ENCODE measurements at places on chromosomes 13 and 19. TPM values are rescaled to one million over a fixed set of nuclear protein-coding genes. Genes with fewer than 3 reads are reported as not detected.

The TEX101 gene
- not detected for polyA plus RNA-seq

The UGGT2 gene
- polyA plus RNA-seq = 23.6 TPM

GRCh38 chr13:75533861-75534260, 3.8 kb downstream of the COMMD6 start:
- DNase-seq = no peak
- no peak overlapping the region for H3K27ac ChIP-seq
- no peaks in the 10 kb centered on the region for H3K36me3 ChIP-seq
- peaks cover 14% of the 10 kb centered on the region for H3K4me1 ChIP-seq
- no peaks in the 10 kb centered on the region for H3K27me3 ChIP-seq

DNA sequence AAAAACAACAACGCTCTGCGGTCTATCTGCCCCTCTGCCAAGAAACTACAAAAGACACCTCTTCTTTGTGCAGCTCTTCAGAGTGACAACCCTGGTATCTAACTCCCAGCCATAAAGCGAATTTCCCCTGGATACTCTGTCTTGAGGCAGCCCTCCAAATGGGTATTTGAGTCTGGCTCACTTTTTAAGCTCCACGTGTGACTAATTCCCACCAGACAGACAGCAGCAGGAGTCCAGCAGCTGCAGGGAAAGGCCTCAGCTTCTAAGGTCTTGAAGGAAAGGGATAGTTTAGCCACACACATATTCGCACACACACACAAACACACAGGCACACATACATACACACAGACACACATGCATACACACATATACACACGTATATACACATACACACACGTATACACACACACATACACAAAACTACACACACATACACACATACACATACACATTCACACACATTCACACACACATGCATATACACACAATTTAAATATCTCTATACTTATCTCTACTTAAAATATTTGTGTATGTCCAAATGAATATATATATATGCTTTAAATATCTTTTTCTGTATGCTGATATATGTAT, 188.8 kb downstream of the TSHZ3 start:
- DNase-seq = no peak
- no peak overlapping the region for H3K27ac ChIP-seq
- H3K36me3 ChIP-seq = no peaks in the 10 kb centered on the region
- H3K4me1 ChIP-seq = peaks cover 5% of the 10 kb centered on the region
- no peak overlapping the region for H3K4me3 ChIP-seq

GRCh38 chr19:48842789-48843162, 6.5 kb upstream of the HSD17B14 start:
- no peaks in the 10 kb centered on the region for H3K36me3 ChIP-seq
- no peak overlapping the region for H3K27ac ChIP-seq
- H3K27me3 ChIP-seq = no peaks in the 10 kb centered on the region
- peak; percentile 76 for DNase-seq

DNA sequence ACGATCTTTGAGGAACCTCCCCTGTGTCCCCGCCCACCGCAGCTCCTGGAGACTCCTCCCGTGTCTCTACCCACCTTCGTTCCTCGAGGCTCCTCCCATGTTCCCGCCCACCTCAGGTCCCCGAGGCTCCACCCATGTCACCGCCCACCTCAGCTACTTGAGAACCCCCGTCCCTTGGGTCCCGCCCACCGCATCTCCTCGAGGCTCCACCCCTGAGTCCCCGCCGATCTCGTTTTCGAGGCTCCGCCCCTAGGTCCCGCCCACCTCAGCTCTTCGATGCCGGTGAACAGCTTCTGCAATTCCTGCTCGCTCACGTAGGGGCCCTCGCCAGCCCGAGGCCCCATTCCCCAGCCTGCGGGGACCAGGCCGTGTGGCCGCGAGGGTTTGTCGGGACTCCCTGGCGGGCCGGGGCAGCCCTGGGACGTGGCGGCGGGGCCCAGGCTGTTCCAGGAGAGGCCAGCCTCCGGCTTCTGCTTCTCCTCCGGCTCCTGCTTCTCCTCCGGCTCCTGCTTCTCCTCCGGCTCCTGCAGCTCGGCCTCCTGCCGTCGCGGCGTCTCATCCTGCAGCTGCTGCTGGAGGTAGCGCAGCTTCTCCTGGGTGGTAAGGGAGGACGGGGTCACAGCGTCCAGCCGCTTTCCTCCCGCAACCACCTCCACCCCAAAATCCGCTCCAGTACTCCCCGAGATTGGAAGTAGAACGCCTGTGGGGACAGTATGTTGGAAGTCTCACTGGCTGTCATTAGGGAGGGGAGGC, 16.7 kb downstream of the TSKS start:
- no peaks in the 10 kb centered on the region for H3K36me3 ChIP-seq
- H3K27me3 ChIP-seq = no peaks in the 10 kb centered on the region
- no peak for DNase-seq
- no peak overlapping the region for H3K4me3 ChIP-seq
- H3K4me1 ChIP-seq = no peaks in the 10 kb centered on the region

- no peak for DNase-seq
- no peaks in the 10 kb centered on the region for H3K4me1 ChIP-seq
- H3K27me3 ChIP-seq = no peaks in the 10 kb centered on the region
- no peak overlapping the region for H3K27ac ChIP-seq
Observed at GRCh38 chr19:6015841-6016545, 38.1 kb upstream of the RANBP3 start.

GRCh38 chr19:34962687-34963572, 1.1 kb downstream of the ZNF792 start:
- no peaks in the 10 kb centered on the region for H3K27me3 ChIP-seq
- H3K4me3 ChIP-seq = peak overlapping the region; percentile 93
- DNase-seq = no peak
- peaks cover 12% of the 10 kb centered on the region for H3K36me3 ChIP-seq
- no peaks in the 10 kb centered on the region for H3K4me1 ChIP-seq
- peak overlapping the region; percentile 44 for H3K27ac ChIP-seq
